ENCODE measurements at places on chromosomes 3 and 15.

GRCh38 chr3:160471892-160472291 lies 22.3 kb upstream of the TRIM59 start:
- no peaks in the 10 kb centered on the region for H3K36me3 ChIP-seq
- no peak for DNase-seq
- no peaks in the 10 kb centered on the region for H3K27me3 ChIP-seq
- no peaks in the 10 kb centered on the region for H3K4me1 ChIP-seq

GRCh38 chr15:38176155-38176554 lies 76.5 kb upstream of the SPRED1 start:
- no peak overlapping the region for H3K4me3 ChIP-seq
- no peak for DNase-seq
- H3K4me1 ChIP-seq: no peaks in the 10 kb centered on the region
- no peak overlapping the region for H3K27ac ChIP-seq
- no peaks in the 10 kb centered on the region for H3K36me3 ChIP-seq
- no peaks in the 10 kb centered on the region for H3K27me3 ChIP-seq

DNA sequence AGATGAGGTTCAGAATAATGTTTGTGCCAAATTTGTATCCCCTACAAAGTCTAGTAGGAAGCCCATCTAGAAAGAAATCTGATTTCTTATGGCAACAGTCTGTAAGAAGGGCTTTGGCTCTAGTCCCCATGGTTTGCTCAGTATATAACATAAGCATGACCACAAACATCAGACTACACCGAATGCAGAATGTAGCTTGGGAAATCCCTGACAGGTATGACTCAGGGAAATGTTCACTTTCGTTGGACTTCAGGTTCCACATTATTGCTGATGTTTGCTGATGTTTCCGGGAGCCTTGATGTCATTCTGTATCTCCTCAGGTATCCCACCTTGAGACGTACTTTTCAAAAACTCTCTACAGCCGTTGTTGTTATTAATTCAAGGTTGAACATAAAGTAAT lies 304.4 kb upstream of the TGFBR2 start:
- DNase-seq: no peak
- no peak overlapping the region for H3K27ac ChIP-seq
- no peaks in the 10 kb centered on the region for H3K36me3 ChIP-seq
- no peaks in the 10 kb centered on the region for H3K27me3 ChIP-seq

DNA sequence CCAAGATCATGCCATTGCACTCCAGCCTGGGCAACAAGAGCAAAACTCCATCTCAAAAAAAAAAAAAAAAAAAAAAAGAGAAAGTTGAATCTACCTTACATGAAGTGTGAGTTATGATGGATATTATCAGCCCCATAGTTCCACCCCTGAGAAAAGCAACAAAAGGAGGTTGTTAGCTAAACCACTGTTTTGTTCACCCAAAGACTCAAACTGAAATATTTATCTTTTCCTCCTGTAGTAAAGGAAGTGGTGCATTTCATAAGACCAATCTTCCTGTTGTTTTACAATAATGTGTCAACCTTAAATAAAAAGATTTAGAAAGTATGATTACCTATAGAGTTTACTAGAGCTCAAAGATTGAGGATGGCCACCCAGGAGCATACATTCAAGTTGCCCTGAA lies 18.7 kb upstream of the TRMT10C start:
- H3K4me3 ChIP-seq: no peak overlapping the region
- no peaks in the 10 kb centered on the region for H3K27me3 ChIP-seq
- DNase-seq: no peak
- H3K36me3 ChIP-seq: no peaks in the 10 kb centered on the region
- no peaks in the 10 kb centered on the region for H3K4me1 ChIP-seq

- no peak overlapping the region for H3K4me3 ChIP-seq
- H3K4me1 ChIP-seq: no peaks in the 10 kb centered on the region
- H3K36me3 ChIP-seq: no peaks in the 10 kb centered on the region
- H3K27ac ChIP-seq: no peak overlapping the region
- no peaks in the 10 kb centered on the region for H3K27me3 ChIP-seq
Observed at GRCh38 chr3:18716101-18716500, 291.0 kb upstream of the SATB1 start.

DNA sequence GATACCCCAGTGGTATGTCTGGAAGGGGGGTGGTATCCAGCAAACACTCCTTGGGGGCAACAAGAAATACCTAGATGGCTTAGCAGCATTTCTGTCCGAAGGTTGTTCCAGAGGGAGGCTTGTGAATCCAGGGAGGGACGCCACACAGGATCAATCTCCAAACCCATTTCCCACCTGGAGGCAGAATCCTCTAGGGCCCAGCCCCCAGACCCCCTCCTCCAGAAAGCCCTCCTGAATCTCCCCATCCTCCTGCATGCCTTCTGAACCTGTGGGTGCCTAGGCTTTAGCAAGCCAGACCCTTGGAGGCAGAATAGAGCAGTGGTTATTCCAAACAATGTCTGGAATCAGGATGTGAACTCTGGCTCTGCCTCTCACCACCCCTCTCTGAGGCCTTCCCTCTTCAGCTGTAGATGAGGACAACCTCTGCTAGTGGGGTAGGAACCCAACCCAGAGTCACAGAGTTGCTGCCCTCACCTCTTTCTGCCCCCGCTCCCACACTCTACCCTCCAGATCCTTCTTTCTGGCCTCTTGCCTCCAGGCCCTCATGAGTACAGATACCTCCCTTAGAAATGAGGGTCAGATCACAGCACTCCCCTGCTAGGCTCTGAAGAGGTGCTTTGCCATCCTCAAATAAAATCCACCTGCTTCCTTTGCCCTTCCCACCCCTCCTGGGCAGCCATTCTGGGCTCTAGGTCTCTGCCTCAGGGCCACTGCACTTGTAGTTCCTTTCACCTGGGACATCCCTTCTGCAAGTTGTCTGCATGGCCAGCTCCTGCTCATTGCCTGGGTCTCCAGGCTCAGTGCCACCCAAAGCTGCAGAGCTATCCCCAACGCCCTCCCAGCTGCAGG lies 8.1 kb downstream of the CISH start:
- peak overlapping the region; percentile 98 for H3K27ac ChIP-seq
- no peak for DNase-seq
- H3K27me3 ChIP-seq: no peaks in the 10 kb centered on the region

All from left lung (tissue), 14 donors.